Tongue (tissue), 3 donors: ENCODE measurements at places on chromosomes 6 and 20.
A peak's percentile ranks its signal among the peaks of the same experiment; 100 is the strongest.

- peak; percentile 44 for DNase-seq
Measured at GRCh38 chr20:45969712-45970634, 2.0 kb downstream of the ZNF335 start.

DNA sequence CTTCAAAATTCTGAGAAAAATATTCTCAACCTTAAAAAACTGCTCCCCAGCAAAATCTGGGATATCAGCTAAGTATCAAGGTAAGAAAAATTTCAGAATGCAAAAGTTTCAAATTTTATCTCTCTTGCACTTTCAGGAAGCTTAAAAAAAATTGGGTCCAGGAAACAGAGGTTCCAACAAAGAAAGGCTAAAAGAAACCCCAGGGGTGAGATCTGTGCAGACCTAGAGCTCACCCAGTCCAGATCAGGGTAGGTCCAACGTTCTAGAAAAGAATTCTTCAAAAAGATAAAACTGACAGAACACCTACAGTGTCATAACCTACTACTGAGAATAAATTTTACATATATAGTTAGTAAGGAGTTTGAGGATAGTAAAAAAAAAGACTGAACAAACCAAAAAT lies 23.5 kb downstream of the ILRUN start:
- no peak for DNase-seq

- no peak for DNase-seq
Measured at GRCh38 chr20:32631933-32632460, 41.7 kb downstream of the C20orf203 start.

DNA sequence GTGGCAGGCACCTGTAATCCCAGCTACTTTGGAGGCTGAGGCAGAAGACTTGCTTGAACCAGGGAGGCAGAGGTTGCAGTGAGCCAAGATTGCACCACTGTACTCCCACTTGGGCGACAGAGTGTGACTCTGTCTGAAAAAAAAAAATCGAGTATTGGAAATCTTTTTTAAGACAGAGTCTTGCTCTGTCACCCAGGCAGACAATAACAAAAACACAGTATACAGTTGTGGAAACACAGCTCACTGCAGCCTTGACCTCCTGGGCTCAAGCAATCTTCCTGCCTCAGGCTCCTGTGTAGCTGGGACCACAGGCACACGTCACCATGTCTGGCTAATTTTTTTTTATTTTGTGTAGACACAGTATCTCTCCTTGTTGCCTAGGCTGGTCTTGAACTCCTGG lies 15.0 kb downstream of the NANP start:
- no peak for DNase-seq

DNA sequence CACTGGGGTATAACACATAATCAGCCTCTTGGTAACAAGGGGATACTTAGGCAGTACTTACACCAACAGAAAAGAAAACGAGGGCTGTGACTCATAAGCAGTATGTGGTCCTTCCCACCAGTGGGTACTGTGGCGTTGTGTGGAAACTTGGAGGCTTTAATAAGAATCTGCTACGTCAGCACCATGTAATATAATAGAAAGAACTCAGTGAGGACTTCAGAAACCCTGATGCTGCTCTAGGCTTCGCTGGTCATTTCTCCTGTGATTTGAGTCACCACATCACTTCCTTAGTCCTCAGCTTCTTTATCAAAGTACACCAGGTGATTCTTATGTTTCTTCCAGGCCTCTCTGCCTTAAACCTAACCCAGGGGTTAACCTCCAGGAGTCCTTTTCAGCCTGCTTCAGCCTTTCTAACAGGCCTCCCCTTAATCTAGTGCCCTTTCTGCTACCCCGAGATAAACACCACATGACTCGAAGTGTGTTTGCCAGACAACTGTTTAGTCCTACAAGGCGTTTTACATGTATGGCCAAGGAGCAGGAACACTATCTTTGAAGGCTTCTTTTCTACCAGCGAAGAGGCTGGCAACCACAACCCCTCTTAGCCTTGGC lies 68.5 kb downstream of the FYN start:
- no peak for DNase-seq

- DNase-seq, result peak; percentile 89
Measured at GRCh38 chr6:46419576-46420002, 71.7 kb downstream of the RCAN2 start.

- DNase-seq, result no peak
Measured at GRCh38 chr20:57660181-57660921, 40.1 kb upstream of the ZBP1 start.

DNA sequence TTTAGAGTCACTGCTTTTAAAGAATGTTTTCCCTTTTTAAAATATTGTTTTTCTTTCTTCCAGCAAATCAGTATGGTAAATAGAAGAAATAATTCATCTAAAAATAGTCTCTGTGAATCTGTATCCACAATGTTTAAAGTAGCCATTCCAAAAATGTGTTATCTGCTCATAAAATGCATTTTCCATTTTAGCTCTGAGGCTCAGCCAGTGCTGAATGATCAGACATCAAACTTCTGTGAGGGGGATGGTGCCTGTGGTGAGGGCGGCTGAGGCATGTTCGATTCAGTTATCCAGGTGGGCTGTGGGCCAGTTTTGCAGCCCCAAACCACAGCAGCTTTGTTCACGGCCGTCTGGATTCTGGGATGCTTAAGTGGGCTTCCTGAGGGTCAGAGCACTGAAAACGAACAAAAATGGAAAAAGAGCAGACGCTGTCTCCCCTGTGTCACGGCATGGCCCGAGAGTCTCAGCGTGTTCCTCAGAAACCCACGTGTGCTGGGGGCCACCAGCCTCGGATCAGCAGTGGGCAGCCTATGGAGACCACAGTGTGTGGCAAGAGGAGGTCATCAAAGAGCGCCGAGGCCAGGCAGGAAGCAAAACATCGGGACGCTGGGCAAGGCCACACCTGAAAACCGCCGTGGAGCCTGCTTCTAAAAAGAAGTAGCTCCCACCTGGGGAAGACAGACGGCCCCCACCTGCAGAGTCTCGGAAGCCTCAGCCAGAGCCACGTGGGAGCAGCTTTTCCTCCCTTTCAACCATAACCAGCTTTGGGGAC lies 134.9 kb upstream of the THBS2 start:
- DNase-seq, result no peak

- no peak for DNase-seq
Measured at GRCh38 chr6:49966334-49966733, 2.4 kb upstream of the DEFB114 start.

GRCh38 chr20:48844996-48845395 lies 17.2 kb upstream of the PREX1 start:
- DNase-seq, result no peak

DNA sequence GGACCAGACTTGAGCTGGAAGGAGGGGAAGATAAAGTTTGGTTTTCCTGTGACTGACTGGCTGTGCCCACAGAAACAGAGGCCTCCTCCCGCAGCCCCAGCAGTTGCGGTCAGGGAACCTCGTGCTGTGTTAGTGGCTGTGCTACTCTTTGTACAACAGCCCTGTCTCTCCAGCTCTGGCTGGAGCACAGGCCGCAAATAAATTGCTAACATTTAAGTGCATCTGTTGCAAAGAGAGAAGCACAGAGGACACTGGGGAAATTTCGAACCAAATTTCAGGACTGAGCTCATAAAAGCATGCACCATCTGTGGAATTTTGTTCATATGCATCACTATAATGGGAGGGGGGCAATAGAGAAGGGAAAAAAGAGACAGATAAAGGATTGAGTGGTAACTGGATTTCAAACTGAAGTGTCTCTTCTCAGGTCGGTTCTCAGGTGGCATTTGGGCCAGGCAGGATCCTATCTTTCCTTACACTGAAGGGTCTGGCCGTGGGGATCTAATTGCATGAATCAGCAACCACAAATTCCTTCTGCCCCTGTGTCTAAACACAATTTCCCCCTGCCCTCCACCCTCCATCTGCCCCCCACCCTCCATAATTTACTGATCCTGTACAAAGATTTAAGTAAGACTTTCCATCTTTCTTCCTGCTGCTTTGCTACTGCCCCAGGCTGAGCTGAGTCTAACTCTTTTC lies 88.9 kb upstream of the ATXN1 start:
- DNase-seq, result no peak

GRCh38 chr6:107293350-107293749 lies 166.0 kb downstream of the PDSS2 start:
- DNase-seq, result no peak

DNA sequence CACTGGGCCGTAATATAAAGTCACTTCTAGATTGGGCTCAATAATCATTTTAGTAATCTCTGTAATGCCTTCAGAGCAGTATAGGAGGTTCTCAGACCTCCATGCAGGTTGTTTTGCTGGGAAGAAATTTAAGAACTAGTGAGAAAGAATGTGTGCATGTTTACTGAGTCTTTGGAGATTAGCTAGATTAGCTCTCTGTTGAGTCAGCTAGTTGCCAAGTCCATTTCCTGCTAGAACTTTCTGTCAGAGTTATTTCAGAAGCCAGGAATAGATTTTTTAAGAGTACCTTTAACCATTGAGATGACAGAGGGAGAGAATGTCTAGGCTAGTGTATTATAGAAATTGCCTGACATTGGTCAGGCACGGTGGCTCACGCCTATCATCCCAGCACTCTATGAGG lies 33.3 kb downstream of the ORC3 start:
- no peak for DNase-seq

DNA sequence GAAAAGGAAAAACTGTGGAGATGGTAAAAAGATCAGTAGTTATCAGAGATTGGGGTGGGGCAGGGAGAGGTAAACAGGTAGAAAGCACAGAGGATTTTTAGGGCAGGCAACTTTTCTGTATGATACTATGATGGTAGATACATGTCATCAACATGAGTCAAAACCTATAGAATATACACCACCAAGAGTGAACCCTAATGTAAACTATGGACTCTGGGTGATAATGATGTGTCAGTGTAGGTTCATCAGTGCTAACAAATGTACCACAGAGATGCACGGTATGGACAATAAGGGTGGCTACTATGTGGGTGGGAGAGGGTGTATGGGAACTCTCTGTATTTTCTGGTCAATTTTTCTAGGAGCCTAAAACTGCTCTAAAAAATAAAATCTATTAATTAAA lies 18.5 kb downstream of the PACSIN1 start:
- DNase-seq, result no peak

DNA sequence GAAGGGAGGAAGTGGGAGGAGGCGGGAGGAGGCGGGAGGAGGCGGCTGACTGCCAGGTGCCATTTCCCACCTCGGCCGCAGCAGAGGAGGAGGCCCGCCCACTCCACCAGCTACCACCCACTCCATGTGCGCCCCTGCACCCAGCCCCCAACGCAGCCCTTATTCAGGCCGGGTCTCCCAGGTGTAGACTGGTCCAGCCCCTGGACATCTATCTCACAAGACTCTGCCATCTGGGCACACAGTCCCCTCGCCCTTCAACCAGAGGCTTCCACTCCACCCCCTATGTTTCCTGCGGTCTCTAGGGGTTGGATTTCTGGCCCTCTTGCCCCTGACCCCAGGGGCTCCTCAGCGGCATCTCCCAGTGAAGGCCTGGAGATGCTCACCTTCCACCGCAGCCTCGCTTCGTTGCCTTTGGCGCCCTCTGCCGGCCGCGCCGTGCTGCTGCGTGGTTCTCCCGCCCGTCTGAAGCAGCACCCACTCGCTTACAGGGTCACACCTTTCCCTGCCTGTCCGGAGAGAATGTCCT lies 32.6 kb upstream of the FAM83D start:
- DNase-seq, result peak; percentile 68

DNA sequence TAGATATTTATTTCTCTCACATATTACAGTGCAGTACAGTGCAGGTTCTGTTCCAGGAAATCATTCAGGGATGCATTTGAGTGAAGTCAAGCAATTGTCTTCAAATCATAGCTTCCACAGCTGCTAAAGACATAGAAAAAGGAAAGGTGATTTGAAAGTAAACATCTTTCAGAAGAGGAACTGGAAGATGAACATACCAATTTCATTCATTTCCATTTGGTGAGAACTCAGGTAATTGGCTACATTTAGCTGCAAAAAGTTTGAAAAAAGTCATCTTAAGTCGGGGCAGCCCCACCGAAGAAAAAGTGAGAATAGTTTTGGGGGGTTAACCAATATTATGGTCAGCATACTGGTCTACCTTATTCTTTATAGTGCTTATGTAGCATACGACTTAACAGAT lies 61.4 kb upstream of the IL20RA start:
- DNase-seq, result peak; percentile 22

- DNase-seq, result no peak
Measured at GRCh38 chr20:46126440-46127056, 8.4 kb downstream of the CD40 start.

GRCh38 chr20:49349694-49350252 lies 71.9 kb upstream of the ZNFX1 start:
- DNase-seq, result no peak

DNA sequence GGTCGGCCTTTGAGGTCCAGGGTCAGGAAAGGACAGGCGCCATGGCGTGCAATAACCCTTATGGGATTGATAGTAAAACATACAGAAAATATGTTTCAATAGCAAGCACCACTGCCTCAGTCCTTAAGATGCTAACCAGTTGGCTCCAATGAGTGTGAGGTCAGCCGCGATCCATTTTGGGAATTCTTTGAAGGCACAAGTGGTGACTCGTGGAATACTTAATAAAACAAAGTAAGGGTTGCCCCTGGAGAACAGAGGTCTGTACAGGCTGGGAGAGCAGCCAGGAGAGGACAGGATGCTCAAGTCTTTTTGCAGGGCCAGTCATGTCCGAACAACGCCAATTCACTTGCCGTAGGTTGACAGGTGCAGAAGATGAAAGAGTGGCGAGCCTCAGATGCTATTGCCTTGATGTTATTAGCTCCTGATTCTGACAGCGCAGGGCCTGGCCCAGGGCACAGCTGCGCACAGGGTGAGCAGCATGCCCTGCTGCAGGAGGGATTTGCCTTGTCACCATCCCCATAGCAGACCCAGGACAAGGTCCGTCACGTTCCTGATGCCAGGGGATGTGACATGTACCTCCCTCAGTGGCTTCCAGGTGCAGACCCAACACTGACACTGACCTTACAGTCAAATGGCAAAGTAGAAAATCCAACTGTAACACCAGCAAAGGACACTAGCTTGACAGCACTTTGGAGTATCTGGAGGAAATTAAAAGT lies 21.8 kb downstream of the SYNDIG1 start:
- peak; percentile 50 for DNase-seq

- peak; percentile 84 for DNase-seq
Measured at GRCh38 chr6:131213501-131213990, 78.3 kb downstream of the AKAP7 start.

DNA sequence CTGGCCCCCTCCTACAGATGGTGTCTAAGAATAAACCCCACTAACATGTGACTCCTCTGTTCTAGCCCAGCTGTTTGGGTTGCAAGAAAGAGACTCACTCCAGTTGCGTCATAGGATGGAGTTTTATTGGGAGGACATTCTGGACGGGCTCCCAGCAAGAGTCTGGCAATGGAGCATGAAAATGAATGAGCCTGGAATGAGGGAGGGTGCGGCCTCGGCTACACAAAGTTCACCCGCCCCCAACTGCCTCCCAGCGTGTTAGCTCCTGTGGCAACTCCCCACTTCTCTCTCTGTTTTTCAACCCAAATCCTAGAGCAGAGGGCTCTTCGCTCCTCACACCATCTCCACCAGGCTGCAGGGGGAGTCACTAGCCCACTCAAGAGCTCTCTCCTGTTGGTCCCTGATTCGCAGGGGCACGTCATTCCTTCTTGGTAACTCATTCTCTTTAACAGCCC lies 5.1 kb upstream of the ADAM33 start:
- peak; percentile 97 for DNase-seq

- no peak for DNase-seq
Measured at GRCh38 chr6:84379142-84379541, 151.7 kb upstream of the CEP162 start.
